Lower leg skin (tissue), 4 donors: ENCODE measurements at places on chromosomes 7 and 10. TPM values are rescaled to one million over a fixed set of nuclear protein-coding genes. Genes with fewer than 3 reads are reported as not detected.

GRCh38 chr10:126501828-126502227, 113.6 kb upstream of the ADAM12 start:
- DNase-seq, result no peak

- DNase-seq, result no peak
Measured at GRCh38 chr7:105776986-105777910, 99.2 kb downstream of the ATXN7L1 start.

GRCh38 chr10:35768011-35768410, 125.9 kb upstream of the FZD8 start:
- DNase-seq, result no peak

GRCh38 chr7:148821422-148821821, 62.7 kb downstream of the EZH2 start:
- DNase-seq, result no peak

- DNase-seq, result no peak
Measured at GRCh38 chr10:119279441-119279840, 72.1 kb downstream of the GRK5 start.

DNA sequence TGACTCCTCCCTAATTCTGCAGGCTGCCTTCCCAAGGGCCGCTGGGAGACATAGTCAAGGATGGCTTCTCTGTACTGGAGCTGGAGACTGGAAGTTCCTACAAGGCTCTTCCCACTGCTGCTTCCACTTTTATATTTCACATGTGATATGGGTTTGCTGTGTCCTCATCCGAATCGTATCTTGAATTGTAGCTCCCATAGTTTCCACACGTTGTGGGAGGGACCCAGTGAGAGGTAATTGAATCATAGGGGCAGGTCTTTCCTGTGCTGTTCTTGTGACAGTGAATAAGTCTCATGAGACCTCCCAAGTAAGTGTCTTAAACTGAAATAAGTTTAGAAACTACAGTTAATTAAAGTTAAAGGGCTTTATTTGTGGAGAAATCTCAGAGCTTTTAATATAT, 47.0 kb upstream of the BICC1 start:
- no peak for DNase-seq

DNA sequence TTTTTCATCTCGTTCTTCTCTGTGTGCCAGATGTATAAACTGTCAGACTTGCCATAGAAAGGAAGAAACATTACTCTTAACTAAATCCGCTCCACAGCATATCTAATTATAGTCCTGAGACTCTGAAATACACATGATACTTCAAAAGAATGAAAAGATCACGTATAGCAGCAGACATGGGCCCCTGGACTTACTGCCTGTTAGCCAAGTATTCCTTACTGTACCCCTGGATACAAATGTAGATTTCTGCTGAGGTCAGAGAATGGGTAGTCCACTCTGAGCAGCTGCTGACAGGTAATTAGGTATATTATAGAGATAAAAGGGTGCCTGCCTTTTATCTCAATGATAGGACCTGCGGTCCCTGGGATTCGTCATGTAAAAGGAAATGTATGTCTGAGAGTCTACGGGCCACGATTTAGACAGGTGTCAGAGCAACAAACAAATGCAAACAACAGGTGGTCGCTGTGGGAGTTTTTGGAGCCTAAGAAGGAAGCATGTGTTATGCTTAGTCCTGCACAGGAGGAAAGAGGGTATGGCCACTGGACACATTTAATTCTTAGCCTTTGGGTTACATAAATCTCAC, 69.4 kb downstream of the VOPP1 start:
- no peak for DNase-seq

DNA sequence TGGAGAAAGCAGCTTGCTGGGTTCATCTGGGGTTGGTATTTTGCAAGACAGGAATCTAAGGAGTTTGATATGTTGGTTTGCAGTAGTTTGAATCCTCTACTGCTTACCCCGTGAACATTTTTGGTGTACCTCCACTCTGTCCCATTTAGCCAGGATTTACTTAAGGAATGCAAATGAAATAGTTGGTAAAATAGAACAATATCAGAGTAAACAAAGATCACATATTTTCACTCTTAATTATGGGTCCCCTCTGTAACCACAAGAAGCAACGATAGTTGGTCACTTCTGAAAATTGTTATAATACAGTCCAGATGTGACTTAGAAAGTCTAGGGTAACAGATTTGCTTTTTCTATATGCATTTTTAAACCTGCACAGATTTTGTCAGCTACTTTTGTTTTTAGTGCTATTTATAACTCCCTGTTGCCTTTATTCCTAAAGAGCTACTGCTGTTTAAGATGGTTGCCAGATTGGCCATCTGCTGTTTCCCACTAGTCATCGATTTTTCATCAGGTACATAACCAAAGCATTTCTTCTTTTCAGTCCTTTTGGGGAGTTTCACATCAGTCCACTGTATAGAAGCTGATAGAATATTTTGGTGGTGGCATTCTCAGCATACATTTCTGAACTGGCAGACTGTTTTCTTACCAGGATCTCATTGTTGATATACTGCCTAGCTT, 37.6 kb downstream of the MAPK8 start:
- no peak for DNase-seq

DNA sequence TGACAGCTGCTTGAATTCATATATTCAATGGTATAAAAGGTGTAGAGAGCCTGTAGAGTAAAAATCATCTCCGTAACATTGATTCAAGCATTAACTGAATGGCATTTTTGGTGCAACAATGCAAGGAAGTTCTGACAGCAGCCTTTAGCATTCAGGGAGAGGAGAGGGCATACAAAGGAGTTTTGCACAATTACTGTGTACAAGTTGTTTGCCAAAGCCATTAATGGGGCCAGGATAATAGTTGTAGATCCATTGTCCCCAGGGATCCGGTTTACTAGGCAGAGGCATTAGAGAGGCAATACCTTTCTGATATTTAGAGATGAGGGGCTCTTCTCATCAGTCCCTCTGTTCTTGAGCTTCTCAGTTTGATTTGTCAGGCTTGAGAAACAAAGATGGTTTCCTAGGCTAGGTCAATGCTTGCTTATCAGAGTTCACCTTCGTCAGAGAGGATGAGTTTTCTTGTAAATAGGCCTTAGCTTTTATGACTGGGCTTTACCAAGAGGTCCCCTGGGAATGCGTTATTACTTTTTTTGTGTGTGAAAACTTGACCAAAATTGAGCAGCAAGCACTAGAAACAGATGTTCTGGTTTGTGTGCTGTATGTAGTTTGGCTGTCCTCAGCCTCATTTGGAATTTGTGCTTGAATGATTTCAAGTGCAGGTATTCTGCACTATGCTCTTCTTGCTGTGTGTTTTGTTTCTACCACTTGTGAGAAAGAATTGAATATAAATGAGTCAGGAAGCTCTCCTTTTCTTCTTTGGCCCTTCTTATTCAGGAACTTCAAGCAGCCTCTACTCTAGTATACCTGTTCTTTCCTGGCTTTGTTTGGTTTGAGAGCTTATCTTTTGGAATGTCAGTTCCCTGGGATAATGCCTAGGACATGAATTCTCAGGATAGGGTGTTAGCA, 32.0 kb downstream of the SND1 start:
- no peak for DNase-seq

GRCh38 chr7:85749696-85750453, 563.0 kb upstream of the SEMA3D start:
- no peak for DNase-seq

DNA sequence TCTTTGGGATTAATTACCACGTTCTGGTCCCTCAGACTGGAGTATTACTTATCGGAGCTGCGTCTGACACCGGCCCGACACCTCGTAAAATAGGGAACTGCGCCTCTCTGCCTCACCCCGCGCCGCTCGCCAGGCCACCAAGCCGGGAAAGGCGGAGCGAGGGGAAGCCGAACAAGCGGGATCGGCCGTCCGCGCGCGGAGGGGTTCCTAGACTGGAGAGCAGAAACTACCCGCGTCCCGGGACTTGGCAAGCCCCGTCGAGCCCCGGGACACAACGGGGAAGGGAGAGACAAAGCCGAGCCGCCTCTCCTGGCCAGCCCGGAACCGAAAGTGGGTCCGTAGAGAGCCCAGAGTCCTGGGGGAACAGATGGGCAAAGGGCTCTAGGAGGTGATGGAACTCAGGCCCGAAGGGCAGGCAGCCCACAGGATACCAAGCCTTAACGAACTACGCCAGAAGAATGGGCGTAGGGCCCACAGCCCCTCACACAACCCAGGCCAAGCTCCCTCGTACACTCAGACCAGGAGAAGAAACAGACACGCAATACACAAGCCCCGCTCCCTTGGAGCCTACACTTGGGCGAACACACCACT, 6.5 kb downstream of the LBX1 start:
- no peak for DNase-seq

DNA sequence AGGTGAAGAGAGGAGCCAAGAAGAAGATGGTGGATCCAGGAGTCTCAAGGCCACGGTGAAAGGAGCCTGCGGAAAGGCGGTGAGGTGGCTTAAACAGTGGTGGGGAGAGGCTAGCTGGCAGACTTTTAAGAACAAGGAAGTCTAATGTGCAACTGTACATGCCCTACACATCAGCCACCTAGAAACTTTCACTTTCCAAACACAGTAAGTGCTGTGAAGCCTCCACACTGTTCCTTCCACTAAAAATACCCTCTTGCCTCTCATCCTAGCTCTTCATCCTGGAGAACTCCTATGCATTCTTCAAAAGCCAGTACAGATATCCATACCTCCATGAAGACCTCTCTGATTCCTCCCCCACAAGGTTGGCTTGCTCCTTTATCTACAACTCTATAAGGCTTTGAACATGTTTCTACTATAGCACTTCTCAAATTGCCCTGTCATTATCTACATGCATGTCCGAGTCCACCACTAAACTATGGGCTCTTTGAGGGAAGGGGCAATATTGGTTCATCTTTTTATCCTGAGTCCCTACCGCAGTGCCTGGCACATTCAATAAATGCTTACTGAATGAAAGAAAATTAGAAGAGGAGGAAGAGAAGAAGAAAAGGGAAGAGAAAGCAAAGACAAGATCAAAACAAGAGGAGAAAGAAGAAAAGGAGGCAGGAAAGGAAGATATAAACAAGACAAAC, 54.2 kb downstream of the DNAJC12 start:
- no peak for DNase-seq

DNA sequence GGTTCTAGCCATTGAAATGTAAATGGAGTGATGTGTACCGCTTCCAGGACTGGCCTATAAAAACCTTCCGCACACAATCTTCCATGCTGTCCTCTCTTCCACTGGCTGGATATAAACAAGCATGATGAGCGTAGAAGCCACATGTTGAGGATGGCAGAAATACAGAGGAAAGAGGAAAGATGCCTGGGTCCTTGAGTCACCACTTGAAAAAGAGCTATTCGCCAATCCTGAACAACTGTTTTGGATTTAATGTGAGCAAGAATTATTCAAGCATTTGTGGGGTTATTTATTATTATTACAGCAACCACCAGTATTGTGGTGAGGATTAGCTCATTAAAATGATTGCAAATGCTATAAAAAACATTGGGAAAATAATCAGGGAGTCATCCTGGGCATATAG, 45.8 kb upstream of the PLXNA4 start:
- DNase-seq, result no peak

- DNase-seq, result no peak
Measured at GRCh38 chr7:43511769-43512515, 71.0 kb upstream of the STK17A start.

- DNase-seq, result peak; percentile 95
Measured at GRCh38 chr10:91163869-91164474, 56.5 kb upstream of the PCGF5 start.

DNA sequence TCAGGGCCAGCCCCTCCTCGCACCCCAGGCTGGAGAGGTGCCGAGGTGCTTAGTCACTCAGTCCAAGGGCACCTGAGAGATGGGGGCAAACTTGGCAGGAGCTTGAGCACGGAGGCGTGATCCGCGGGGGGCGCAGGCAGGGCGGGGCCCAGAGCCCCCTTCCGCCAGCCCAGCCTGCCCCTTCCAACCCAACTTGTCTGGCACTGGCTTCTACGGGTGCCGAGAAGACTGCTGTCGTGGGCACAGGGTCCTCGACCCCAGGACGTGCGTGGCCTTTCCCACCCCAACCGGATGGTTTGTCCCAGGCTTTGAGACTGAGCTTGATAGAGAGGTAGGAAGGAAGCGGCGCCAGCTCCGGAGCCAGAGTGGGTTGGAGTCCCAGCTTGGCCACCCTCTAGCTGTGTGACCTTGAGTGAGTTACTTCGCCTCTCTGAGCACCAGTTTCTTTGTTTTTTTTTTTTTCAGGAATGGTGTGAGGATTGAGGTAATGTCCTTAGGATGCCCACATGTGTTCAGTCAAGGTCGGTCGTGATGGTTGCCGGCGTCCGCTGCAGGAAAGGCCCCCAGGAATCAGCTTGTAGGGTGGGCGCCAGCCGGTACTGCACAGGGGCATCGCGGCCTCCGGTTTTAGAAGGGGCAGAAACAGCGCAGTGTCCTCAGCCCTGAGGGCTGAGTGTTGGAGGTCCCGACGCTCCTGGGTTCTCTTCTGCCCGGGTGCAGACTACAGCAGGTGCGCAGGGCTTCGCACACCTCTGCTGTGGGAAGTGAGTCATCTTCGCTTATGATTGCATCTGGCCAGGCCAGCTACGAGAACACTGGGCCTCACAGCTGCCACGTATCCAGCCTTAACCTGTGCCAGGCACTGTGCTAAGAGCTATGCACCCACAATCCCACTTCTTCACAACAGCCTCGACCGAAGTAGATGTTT, 28.6 kb upstream of the VAX1 start:
- no peak for DNase-seq

- no peak for DNase-seq
Measured at GRCh38 chr10:120521880-120522279, 64.9 kb downstream of the PLPP4 start.

DNA sequence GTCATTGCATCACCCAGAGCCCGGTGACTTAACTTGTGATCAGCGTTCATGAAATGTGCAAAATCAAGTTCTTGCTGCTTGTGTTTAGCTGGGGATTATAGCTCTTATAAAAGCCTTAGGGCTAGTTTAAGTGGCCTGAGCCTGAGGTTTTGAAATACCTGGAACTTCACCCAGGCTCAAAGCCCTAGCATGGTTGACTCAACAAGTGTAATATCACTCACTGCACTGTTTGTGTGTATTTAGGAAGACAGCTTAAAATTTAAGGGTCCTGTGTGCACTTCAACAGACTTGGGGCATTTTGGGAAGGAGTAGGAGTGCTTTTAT, 489.5 kb downstream of the GATA3 start:
- peak; percentile 24 for DNase-seq

GRCh38 chr10:123835575-123835974, 56.0 kb downstream of the CPXM2 start:
- DNase-seq, result no peak

DNA sequence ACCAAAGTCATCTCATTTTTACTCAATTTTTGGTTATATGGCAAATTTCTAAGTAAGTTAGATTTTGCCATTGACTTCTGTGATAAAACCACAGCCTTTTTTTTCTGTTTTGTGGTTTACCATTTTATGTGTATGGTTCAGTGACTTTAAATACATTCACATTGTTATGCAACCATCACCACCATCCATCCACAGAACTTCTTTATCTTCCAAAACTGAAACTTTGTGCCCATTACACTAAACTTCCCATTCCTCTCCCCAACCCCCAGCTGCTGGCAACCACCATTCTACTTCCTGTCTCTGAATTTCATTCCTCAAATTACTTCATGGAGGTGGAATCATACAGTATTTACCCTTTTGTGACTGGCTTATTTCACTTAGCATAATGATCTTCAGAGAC, 280.4 kb upstream of the TCERG1L start:
- no peak for DNase-seq

VGF gene
- 6.3 TPM for total RNA-seq

ZNF503 gene
- 4.8 TPM for total RNA-seq

SFTPA1 gene
- total RNA-seq, result not detected

WDFY4 gene
- 1.1 TPM for total RNA-seq

GIMAP6 gene
- total RNA-seq, result 13.3 TPM

NEUROD6 gene
- not detected for total RNA-seq
